RWPE1 (cell line): ENCODE measurements at places on chromosomes 1 and 21.

GRCh38 chr1:205700865-205701401 is 20.6 kb upstream of the SLC45A3 start:
- DNase-seq = no peak

- DNase-seq = no peak
These were observed 15.8 kb upstream of the NPHP4 start for GRCh38 chr1:6008084-6008415.

- no peak for DNase-seq
These were observed 45.9 kb upstream of the TNFSF4 start for GRCh38 chr1:173253046-173253445.

- no peak for DNase-seq
These were observed 376.3 kb upstream of the CAMK1G start for GRCh38 chr1:209207126-209207700.

DNA sequence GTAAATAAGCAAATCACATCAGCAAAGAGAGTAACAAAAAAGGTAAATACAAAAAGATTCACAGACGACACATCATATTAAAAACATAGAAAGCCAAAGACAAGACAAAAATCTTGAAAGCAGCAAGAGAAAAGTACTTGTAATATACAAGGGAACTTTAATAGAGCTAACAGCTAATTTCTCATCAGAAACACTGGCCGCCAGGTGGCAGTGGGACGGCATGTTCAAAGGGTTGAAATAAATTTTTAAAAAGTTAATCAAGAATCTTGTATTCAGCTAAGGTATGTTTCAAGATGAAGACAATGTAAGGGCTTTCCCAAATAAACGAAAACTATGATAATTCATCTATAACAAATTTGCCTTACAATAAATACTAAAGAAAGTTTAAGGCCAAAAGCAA is 358.1 kb downstream of the LRRIQ3 start:
- no peak for DNase-seq

DNA sequence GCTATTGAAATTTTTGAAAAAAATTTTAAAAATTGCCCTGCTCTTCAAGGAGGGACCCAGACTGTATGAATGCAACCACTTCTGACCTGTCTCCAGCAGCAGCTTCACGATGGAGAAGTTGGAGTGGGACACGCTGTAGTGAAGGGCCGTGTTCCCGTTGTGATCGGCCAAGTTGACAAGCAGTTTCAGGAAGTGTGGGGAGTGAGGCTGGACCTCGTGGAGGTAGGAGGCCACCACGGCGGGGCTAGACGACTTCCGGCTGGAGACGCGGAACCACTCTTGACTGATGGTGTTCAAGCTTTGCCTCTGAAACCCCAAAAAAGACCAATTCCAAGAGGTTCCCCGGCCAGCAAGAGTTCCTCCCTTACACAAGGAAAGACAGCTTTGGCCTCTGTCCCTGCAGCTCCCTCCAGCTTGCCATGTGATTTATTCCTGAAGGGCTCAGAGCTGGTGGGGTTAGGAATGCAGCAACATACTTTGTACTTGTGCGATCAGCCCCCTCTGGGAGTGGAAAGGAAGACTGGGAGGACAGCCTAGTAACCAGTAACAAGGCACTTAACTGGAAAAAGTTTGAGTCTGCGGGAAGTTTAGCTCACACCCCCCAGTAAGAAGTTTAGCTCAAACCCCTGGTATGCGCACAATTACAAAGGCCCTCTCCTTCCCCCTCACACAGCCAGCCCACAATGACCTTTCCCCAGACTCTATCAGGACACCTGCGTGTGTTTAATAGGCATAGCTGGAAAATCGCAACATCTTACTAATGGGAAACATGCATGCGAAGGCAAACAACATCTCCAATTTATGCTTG is 56.0 kb downstream of the KANK4 start:
- no peak for DNase-seq

GRCh38 chr1:183593356-183593755 is 3.1 kb upstream of the NCF2 start:
- DNase-seq = no peak

GRCh38 chr1:149937759-149938158 is 1.1 kb upstream of the MTMR11 start:
- no peak for DNase-seq

- peak; percentile 11 for DNase-seq
These were observed 88.6 kb upstream of the PKN2 start for GRCh38 chr1:88595355-88596002.

GRCh38 chr1:206935491-206936067 is 10.7 kb downstream of the PIGR start:
- DNase-seq = no peak

- no peak for DNase-seq
These were observed 80.5 kb downstream of the ENAH start for GRCh38 chr1:225572422-225572821.

- DNase-seq = no peak
These were observed 13.0 kb downstream of the NES start for GRCh38 chr1:156664046-156664766.

DNA sequence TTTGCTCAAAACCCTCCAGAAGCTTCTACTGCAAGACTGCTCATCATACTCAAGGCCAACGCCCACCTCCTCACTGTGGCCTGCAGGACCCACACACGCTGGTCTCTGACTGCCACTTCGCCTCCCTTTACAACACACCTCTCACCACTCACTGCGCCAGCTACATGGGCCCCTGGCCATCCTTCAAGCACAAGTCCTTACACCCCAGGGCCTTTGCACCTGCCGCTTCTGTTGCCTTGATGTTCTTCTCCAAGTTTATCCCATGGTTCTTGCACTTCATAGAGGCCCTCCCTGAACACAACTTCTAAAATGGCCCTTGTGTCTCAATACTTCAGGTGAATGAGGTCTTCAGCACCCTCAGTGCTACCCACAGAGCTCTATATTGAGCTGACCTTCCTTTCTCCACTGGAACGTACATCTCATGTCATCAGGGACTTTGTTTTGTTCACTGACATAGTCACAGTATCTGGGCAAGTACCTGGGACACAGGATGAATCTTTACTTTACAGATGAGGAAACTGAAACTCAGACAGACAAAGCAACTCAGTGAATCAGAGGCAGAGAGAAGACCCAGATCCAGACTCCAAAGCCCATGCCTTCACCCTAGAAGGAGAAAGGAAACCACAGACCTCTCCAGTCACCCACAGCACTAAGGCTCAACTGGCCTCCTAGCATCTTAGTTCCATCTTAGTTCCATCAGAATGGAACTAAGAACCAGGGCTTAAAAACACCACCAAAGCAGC is 34.7 kb upstream of the CLSTN1 start:
- DNase-seq = no peak

GRCh38 chr1:158002022-158002630 is 8.7 kb downstream of the KIRREL1 start:
- DNase-seq = no peak

DNA sequence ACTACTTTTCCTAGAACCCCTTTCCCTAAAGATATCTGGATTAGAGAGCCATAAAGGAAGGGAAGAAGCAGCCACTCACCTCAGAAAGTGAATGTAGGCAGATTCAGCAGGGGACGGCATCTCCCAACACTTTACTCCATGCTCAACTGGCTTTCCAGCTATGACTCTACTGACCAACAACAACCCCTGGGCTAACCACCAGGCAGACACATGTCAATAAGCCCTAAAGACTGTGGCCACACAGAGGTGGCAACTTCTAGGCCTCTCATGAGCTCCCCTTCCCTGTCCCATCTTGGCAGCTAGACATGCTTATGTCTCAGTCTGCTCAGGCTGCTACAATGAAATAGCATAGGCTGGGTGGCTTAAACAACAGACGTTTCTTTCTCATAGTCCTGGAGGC is 214.0 kb upstream of the ZP4 start:
- DNase-seq = no peak

DNA sequence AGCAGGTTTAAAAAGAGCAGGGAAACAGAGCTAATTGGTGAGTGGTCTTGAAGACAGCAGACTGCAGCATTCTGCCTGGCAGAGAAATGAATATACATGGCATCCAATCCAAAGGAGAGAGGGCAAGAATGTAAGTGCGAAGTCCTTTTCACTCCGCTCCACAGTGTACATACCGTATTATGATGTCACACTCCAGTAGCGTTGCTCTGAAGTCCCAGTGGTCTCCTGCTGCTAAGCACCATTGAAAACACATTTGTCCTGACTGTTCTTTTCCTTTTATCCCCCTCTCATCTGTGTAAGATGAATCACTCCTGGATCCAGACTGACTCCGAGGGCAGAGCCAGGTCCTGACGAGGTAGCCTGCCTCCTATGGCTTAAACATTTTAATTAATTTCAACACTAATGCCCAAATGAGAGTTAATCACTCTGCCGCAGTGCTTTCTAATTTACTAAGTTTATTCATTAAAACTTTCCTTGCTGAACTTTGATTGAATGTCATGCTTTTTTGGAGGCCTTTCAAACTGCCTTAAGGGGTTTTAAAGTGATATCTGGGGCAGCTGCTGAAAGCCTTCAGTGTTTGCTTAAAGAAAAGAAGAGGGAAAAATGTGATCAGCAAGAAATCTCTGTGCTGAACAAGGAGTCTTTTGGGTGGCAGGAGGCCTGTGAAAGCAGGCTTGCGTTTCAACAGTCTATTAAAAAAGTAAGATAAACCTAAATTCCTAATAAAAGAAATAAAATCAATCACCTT is 227.2 kb downstream of the ATG4C start:
- DNase-seq = no peak

GRCh38 chr1:239262538-239262937 is 123.8 kb upstream of the CHRM3 start:
- DNase-seq = no peak

- no peak for DNase-seq
These were observed 86.6 kb downstream of the TM2D1 start for GRCh38 chr1:61638296-61638695.

GRCh38 chr1:20141001-20141400 is 1.9 kb downstream of the PLA2G2F start:
- DNase-seq = no peak

DNA sequence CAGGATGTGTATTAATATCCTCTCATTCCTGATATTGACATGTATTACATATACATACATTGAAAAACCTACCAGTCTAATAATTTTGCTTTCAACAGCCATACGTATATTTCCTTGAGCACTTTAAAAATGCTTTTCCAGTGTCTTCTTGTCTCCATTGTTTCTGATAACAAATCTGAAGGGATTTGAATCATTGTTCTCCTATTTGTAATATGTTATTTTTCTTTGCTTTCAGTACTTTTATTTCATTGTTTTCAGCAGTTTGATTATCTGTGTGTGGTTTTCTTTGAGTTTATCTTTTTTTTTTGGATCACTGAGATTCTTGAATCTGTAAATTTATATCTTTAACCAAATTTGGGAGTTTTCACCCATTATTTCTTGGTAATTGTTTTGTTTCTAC is 65.3 kb downstream of the RABGAP1L start:
- no peak for DNase-seq

DNA sequence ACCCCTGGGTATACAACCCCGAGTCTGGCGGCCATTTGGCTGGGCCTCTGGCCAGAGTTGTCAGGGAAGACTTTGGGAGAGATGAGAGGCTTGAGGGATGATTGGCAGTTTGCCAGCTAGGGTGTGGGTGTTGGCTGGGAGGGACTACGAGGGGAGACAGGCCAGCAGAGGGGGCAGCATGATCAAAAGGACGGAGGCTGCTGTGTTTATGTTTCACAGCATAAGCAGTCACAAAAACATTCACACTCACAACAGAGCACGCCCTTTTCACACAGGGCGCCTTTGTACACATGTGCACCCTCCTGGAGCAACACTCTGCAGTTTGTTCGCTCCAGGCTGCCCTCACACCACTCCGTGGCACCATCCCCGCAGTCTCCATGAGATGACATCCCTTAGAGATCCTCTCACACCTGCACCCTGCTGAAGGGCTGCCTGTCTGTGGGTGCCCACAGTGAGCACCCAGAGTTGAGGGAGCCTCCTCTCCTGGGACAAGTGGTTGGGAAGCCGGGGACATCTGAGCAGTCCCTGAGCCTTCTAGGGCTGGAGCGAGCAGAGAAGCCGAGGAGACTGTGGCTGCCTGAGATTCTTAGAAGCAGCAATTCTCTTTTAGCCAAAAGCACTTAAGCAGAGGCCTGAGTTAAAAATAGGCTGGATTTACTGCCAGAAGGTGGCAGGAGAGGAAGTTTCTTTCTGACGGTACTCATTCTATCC is 15.4 kb downstream of the EFNA3 start:
- DNase-seq = no peak

- DNase-seq = peak; percentile 1
These were observed 241.3 kb downstream of the PLA2G4A start for GRCh38 chr1:187070076-187070475.

GRCh38 chr21:37870221-37870620 is 46.0 kb downstream of the KCNJ6 start:
- DNase-seq = no peak

- DNase-seq = peak; percentile 42
These were observed 1.8 kb upstream of the GBP5 start for GRCh38 chr1:89274411-89274857.

- no peak for DNase-seq
These were observed 49.3 kb downstream of the VWA5B1 start for GRCh38 chr1:20339811-20340457.

DNA sequence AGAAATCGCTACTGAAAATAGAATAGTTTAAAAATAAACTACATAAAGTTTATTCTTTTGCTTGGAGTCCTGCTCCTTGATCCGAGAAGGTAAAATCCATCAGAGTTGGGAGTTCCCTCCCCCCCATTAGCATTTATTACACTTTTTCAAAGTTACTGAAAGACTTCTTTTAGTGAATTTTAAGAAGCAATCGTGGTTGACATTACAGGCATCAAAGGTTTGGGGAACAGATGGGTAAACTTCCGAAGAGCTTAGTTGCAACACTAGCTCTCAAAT is 31.0 kb upstream of the NFIA start:
- no peak for DNase-seq

DNA sequence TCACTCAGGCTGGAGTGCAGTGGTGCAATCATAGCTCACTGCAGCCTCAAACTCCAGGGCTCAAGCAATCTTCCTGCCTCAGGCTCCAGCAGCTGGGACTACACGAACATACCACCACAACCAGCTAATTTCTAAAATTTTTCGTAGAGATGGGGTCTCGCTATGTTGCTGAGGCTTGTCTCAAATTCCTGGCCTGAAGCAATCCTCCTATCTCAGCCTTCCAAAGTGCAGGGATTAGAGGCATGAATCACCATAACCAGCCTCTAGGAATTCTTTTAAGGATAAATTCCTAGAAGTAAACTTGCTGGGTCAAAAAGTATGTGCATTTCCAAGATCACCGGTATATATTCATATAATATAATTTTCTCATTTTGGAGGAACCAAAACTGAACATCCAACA is 17.6 kb upstream of the HUNK start:
- DNase-seq = no peak

- no peak for DNase-seq
These were observed 2.5 kb downstream of the INKA2 start for GRCh38 chr1:111736548-111737215.

GRCh38 chr1:24503870-24504523 is 1.4 kb downstream of the RCAN3 start:
- DNase-seq = no peak
